ENCODE measurements at places on chromosomes 3 and 15.

GRCh38 chr3:27254896-27255295, 114.3 kb downstream of the NEK10 start:
- DNase-seq, result no peak

GRCh38 chr15:101194546-101195125, 57.2 kb downstream of the CHSY1 start:
- DNase-seq, result no peak

DNA sequence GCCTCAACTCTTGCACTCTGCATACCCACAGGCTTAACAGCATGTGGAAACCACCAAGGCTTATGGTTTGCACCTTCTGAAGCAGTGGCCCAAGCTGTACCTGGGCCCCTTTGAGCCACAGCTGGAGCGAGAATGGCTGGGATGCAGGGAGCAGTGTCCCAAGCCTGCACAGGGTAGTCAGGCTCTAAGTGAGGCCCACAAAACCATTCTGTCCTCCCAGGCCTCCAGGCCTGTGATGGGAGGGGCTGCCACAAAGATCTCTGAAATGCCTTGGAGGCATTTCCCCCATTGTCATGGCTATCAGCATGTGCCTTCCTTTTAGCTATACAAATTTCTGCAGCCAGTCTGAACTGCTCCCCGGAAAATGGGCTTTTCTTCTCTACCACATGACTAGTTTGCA, 12.5 kb upstream of the CMSS1 start:
- DNase-seq, result no peak

- no peak for DNase-seq
These were observed 15.8 kb downstream of the CLK3 start for GRCh38 chr15:74631408-74631807.

GRCh38 chr15:69375151-69375790, 38.9 kb upstream of the KIF23 start:
- no peak for DNase-seq

GRCh38 chr3:23741036-23741706, 64.6 kb upstream of the UBE2E1 start:
- DNase-seq, result peak; percentile 89

- DNase-seq, result peak; percentile 91
These were observed at the start of gene CPOX for GRCh38 chr3:98593046-98593936. TSS of gene CPOX (minus strand) at chr3:98593611. CDS start at chr3:98593504, 107 bp downstream.

Data from cardiac fibroblast (primary cell).